ENCODE measurements at places on chromosomes 3 and 15.

- DNase-seq: no peak
Observed at GRCh38 chr15:96416934-96417759, 86.6 kb downstream of the NR2F2 start.

DNA sequence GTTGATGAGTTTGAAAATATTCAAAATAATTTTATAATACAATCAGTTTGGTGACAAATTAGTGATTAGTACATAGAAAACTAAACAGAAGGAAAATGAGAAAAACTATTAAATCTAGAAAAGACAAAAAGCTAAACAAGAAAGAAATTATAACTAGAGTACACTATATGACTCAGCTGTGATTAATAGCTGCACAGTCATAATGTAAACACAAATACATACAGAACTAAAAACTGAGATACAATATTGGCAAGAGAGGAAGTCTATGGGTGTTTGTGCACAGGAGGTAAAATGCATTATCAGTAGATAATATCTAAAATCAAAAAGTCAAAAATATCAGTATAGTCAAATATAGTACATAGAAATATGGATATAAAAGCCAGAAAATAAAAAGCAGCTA, 80.7 kb upstream of the PCSK6 start:
- no peak for DNase-seq

GRCh38 chr3:156657862-156658731, 16.3 kb upstream of the TIPARP start:
- DNase-seq: no peak

DNA sequence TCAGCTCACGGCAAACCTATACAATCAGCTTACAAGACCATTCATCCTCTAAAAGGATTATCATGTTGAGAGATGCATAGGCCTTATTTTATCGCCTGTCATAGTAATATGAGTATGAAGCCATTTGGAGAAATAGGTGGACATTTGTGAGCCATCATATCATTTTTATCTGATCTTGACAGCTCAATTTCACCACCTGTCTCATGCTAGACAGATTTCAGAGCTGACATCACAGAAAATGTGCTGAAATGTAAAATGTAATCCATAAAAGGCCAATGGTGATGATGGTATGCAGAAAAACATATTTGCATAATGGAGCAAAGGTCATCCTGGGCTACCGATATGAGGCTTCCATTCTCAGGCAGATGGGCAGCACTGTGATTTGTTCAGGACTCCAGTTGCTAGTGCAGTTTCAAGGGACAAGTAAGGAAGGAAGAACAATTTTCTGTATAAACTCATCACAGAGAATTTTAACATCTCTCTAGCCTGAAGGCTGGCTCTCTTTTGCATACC, 221.5 kb downstream of the ULK4 start:
- no peak for DNase-seq

DNA sequence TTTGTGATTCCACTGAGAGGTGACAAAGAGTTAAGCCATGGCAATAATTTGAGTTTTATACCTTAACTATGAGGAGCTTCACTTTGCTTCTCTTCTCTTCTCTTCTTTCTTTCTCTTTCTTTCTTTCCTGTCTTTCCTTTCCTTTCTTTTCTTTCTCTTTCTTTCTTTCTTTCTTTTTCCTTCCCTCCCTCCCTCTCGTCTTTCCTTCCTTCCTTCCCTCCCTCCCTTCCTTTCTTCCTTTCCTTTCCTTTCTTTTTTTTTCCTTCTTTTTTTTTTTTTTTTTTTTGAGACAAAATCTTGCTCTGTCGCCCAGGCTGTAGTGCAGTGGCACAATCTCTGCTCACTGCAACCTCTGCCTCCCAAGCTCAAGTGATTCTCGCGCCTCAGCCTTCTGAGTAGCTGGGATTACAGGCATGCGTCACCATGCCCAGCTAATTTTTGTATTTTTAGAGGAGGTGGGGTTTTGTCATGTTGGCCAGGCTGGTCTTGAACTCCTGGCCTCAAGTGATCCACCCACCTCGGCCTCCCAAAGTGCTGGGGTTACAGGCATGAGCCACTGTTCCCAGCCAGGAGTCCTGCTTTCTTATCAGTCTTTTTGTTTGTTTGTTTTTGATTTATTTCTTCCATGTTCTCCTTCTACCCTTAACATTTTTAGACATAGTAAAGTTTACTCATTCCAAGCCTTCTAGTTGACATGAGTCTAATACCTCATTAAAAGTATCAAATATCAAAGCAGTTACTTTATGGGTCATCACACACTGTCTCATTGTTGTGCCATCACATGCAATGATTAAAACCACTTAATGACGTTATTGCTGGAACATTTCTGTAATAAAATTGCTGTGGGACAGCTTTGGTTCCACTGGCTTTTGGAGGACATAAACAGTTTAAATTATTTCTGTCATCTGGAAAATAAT, 29.9 kb downstream of the SLC49A4 start:
- no peak for DNase-seq

- no peak for DNase-seq
Observed at GRCh38 chr3:107985496-107985895, 105.3 kb downstream of the CD47 start.

GRCh38 chr3:52532838-52533622, 627 bp downstream of the NT5DC2 start:
- DNase-seq: no peak

DNA sequence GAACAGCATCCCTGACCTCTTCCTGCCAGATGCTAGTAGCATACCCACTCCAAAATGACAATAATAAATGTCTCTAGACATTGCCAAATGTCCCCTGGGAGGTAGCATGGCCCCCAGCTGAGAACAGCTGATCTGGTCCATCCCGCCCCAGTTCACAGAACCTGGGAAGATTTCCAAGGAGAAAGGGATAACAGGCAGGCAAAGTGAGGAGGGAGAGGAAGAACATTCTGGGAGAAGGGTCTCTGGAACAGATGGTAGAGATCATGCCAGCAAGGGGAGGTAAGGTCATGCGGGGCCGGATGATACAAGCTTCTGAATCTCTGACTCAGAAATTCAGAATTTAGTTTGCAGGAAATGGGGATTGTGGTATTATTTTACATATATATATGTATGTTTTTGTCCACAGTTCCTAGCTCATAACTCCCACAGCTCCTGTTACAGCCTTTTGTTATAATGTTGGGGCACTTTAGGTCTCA, 192.7 kb downstream of the SUCLG2 start:
- DNase-seq: no peak

DNA sequence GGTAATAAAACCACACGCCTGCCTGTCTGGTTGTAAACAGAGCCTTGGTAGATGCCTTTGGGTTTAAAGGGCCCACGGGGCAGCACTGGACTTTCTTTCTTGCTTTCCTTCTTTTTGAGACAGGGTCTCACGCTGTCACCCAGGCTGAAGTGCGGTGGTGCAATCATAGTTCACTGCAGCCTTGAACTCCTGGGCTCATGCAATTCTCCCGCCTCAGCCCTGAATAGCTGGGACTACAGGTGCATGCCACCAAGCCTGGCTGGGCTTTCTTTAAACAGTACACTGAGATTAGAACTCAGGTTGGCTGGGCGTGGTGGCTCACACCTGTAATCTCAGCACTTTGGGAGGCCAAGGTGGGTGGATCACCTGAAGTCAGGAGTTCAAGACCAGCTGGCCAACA, 42.2 kb downstream of the POC1A start:
- DNase-seq: no peak

- no peak for DNase-seq
Observed at GRCh38 chr15:45341790-45342189, 36.6 kb downstream of the GATM start.

- DNase-seq: no peak
Observed at GRCh38 chr3:187292181-187292580, 644 bp upstream of the MASP1 start.

DNA sequence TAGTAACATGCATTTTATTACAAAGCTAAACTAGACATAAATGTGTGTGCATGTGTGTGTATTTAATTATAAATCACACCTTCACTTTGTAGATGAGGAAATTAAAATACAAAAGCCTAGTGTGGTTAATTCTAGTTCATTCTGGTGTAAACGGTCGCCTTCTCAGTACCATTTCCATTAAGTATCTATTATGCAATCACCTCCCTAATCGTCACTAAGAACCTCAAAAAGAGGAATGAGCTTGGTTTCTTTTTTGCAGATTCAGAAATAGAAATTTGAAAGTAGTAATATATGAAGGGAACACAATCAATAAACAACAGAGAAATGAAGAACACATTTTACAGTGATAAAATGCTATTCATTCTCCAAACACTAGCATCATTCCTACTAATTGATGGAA, 233.2 kb downstream of the ZBBX start:
- no peak for DNase-seq

DNA sequence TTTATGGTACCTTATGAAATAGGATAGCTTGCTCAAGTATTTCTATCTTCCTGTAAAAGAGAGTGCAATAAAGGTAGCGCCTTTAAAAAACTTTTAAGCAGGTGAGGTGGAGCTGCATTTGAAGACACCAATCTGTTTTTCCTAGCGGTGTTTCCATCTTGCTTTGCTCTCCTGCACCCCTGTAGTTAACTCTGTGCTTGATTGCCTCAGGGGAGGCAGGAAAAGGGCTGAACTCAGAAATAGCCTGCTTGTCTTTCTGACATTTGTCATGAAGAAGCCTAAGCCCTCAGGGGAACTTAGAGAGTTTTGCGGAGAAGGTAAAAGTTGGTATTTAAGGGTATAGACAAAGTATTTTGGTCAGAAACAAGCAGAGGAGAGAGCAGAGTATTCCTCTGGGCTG, 63.0 kb upstream of the TPRG1 start:
- no peak for DNase-seq

GRCh38 chr15:33608714-33609113, 297.9 kb downstream of the RYR3 start:
- DNase-seq: no peak

DNA sequence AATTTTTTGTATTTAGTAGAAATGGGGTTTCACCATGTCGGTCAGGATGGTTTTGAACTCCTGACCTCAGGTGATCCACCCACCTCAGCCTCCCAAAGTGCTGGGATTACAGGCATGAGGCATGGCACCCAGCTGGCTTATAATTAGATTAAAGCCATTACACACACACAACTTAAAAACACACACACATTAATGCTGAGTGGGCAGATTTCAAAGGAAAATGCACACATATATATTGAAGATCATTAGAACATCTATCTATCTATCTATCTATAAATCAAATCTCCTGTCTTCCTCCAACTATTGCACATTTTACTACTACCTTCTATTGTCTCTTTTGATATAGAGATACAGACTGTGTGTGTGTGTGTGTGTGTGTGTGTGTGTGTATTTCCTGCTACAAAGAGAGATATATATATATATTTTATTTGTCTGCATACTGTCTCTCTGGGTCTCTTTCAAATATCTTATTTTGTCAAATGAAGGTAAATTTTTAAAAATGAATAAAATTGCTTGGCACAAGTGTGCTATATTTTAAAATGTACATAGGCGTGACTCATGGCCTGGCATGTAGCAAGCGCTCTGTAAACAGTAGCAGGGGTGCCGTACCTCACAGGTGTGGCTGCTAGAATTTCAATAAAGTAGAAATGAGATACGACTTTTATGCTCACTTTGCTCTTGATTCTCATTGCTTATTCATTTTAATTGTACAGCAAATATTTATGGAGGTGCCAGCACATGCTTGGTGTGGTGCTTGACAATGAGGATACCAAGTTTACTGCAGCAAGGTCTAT, 655.8 kb downstream of the AGBL1 start:
- no peak for DNase-seq

DNA sequence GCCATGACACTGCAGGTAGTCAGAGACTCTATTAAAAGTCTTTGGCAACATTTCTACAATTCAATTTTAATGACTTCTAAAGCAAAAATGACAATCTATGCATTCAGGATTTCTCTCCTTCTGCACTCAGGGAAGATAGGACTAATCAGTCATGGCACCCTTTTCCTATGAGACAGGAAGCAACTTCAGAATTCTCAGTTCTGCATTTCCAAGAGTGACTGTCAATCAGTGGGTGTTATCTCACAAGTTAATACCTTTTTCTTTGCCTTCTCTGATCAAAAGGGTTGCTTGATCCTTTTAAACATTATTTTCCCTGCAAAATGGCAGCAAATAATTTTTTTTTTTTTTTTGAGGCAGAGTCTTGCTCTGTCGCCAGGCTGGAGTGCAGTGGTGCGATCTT, 7.8 kb upstream of the ICE2 start:
- DNase-seq: no peak

GRCh38 chr3:40427045-40427669, 30.0 kb upstream of the RPL14 start:
- no peak for DNase-seq

- DNase-seq: no peak
Observed at GRCh38 chr3:137163241-137163871, 205.6 kb downstream of the IL20RB start.

GRCh38 chr3:126927401-126927750, 55.5 kb upstream of the PLXNA1 start:
- DNase-seq: no peak

GRCh38 chr3:149519912-149520311, 45.4 kb downstream of the TM4SF4 start:
- no peak for DNase-seq

GRCh38 chr3:169496402-169496801, 167.1 kb downstream of the MECOM start:
- no peak for DNase-seq

Measured in KG1 (cell line).